ENCODE measurements at places on chromosomes 13 and 19.

DNA sequence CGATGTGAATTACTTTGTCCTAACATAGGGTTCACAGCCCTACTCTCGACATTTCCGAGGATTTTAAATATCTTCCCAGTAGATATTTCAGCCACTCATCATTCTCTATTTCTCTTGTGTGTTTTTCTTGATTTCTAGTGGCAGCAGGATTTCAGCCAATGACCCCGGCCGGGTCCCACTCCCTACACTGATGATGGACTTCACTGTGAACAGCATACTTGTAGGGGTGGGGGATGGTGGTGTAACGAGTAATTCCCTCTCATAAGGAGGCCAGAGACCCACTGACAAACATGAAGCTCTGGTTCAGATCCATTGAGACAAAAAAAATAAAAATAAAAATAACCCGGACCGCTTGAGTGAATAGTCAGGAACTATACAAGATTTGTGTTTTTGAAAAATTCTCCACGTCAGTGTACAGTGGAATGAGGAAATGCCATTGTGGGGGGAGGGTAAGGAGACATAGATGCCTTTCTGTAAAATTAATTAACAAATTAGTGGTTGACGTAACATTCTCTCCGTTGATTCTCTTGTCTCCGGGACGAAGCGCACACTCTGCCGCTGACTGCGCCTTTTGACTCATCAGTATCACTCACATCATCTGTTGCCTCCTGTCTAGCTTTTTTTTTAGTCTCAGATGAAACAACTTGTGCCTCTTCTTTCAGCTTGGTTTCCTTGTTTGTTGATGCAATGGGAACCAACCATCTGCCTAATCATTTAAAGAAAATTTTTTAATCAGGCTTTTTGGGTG lies 48.8 kb upstream of the IRS2 start:
- DNase-seq = no peak

DNA sequence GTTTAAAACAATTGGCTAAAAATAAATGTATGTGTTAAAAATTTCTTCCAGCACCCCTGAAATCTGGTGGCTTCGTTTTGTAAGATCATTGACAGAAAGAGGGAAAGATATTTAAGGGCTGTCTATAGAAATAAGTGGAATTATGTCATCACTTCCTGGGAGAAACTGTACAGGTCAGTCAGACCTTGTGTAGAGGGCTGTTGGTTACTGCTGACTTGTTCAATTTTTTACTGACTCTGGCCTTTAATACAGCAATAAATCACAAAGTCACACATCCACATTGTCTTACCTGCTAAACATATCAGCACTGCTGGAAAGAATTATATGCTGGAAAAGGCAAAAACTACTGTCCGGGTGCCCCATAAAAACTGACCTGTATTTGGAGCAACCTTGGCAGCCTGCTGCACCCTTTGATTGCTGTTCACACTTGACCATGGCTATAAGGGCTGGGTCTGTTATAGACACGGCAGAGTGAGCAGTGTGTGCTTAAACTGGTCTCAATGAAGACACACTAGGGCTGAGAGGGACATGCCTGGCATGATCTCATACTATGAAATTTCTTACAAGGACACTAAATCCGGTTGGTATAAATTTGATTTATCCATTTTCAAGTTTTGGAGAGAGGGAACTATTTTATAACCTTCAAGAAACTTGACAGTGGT lies 162.1 kb downstream of the NHLRC3 start:
- DNase-seq = no peak

DNA sequence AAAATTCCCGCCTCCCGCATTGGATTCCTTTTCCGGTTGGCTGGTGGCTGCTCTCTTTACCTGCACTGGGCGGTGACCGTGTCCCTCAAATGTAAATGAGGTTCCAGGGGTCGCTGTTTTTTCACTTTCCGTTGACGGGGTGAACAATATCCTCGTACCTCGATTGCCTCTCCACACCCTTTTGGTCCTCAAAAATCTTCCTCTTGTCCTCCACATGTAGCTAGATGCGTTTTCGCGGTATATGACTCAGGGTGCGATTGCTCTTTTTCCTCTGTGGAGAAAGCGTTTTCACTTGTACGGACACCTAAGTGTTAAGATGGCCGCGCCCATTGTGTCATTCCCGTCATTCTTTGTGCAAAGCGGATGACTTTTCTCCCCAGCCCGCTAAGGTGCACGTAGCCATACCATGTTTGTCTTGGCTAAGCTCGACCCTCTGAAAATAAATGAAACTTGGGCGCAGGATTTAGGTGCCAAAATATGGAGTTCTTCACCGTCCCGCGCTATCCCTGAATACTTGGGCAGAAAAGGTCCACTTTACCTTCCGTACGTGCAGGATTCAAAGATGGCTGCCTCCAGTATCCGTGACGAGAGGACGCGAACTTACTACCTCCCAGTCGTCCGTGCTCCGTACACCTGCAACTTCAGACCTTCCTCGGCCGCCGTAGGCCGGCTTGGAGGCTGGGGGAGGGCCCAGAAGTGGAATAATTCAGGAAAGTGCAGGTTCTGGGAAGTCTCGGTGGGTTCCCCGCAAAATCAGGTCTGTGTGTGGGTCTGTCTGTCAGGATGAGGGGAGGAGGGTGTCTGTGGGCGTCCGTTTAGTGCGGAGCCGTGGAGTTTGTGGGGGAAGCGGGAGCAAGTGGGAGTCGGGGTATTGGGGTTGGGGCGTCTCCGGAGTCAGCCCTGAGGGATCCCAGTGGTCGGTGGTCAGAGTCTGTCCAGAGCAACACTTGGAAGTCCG lies at the start of gene ZNF613:
ZNF613 (plus strand) TSS at position 689 of the 958 bp plus-strand sequence. CDS start 8,749 bp downstream, outside the sequence.
- peak; percentile 88 for DNase-seq

GRCh38 chr13:24038841-24039330 lies 121.6 kb upstream of the SPATA13 start:
- no peak for DNase-seq

All from NCI-H1417 treated with DMSO at 0.1 percent for 48 hours (cell line).